ENCODE measurements at places on chromosomes 11 and 22. TPM values are rescaled to one million over a fixed set of nuclear protein-coding genes. Genes with fewer than 3 reads are reported as not detected.

Gene CD81
- 183 TPM for total RNA-seq

Gene C11orf98
- 14.3 TPM for total RNA-seq

Gene BSCL2
- total RNA-seq = 17.1 TPM

Gene OR5T2
- not detected for total RNA-seq

Gene EFCAB6
- total RNA-seq = 0.36 TPM

Gene B3GAT1
- 0.22 TPM for total RNA-seq
